ENCODE measurements at places on chromosomes 6 and 20.

- DNase-seq, result no peak
Measured at GRCh38 chr6:72825315-72825911, 203.5 kb downstream of the KCNQ5 start.

DNA sequence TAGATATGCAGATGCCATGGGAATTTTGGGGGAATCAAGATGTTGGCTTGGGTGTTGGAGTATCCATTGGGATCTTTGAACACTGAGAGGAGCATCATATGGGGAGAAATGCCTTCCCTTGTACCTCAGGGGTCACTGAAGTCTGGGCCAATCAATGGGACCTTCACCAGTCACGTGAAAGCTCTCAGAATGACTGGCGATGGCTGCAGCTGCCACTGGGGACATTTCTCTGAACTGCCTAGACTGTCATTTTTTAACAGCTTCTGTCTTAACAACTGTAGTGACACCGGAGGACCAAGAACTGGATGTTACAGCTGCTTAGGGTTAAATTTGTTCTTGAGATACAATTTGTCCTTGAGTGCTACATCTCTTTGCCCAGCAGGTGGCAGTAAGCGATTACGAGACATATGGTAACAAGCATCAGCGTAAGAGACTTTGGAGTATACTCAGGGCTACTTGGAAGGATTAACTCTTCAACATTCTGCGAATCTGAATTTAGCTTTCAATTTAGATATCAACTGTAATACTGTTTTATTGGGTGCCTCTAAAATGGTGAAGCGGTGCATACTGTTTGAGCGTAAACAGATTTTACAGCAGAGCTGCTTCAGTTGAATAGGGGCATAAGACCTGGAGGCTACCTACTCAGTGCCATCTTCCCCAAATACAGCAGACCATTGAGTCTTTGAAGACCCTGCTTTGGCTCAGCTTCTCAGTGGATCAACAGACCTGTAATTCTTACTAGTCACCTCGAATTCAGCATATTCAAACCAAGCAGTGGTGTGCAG, 36.0 kb downstream of the CCN2 start:
- peak; percentile 49 for DNase-seq

DNA sequence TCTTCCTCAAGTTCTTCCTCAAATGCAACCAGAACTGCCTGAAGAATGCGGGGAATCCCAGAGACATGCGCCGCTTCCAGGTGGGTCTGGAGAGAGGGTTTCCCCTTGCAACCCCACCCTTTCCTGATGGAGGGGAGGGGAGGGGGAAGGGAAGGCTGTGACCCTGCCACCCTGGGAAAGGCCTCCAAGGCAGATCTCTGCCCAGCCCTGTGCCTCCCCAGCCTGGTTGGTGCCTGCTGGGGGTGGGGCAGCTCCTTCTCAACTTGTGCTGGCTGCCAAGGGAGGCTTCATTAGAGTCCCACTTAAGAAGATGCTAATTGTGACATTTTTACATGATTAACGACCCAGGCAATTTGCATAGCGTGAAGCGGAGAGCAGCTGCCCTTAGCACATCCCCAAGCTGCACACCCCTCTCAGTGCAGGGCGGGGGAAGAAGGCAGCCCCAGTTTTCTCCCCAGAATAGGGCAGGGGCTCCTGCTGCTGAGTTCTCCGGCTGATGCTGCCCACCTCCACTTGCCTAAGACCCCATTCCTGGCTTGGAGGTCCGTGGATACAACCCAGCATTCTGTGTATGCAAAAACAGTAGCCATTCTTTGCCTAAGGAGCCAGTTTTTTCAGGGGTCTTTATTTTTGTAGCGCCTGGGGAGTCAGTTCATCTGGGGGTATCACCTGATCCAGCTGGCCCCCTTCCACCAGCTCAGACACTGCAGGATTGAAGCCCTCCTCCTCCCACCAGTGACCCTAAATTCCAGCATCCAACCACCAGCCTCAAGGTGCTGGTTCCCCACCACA, 51.7 kb downstream of the CPXM1 start:
- DNase-seq, result no peak

DNA sequence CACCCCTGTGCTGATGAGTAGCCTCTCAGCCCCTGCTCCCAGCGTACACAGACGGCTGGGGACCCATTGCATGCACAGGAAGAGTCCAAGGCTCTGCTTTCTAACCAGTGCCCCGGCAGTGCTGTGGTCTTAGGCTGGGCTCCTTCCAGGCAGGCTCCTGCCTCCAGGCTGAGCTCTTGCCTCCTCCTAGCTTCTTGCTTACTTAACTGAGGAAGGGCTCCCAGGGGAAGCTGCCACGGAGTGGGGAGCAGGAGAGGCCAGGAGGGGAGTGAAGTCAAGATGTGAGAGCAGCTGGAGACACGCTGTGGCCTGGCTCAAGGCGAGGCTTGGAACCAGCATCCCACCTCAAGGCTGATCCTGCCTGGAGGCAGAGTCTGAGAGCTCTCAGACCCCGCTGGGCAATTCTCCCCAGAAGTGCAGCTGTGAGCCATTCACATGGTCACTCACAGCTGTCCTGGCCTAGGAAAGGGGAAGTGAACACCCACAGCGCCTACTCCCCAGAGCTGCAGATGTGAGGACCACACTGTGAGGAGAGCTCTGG, 141.0 kb downstream of the TBXT start:
- no peak for DNase-seq

GRCh38 chr6:131068165-131068564, 5.1 kb upstream of the EPB41L2 start:
- DNase-seq, result no peak

GRCh38 chr20:5127204-5127858, 523 bp downstream of the CDS2 start:
- peak; percentile 58 for DNase-seq

Data from stimulated activated CD4-positive, alpha-beta T cell treated with anti-CD3 and anti-CD28 coated beads, Interleukin-12 subunit alpha, Interleukin-12 subunit beta, amount 100 ng/mL, for 24 hours (primary cell).